ENCODE measurements at places on chromosomes 2 and 18.
A peak's percentile ranks its signal among the peaks of the same experiment; 100 is the strongest.

- no peak for ATAC-seq
- no peak overlapping the region for H3K27ac ChIP-seq
- H3K36me3 ChIP-seq, result no peaks in the 10 kb centered on the region
- H3K27me3 ChIP-seq, result peaks cover 32% of the 10 kb centered on the region
- peaks cover 8% of the 10 kb centered on the region for H3K4me1 ChIP-seq
Observed at GRCh38 chr2:75600461-75601011, 39.8 kb upstream of the EVA1A start.

- no peaks in the 10 kb centered on the region for H3K4me1 ChIP-seq
- peaks cover 20% of the 10 kb centered on the region for H3K27me3 ChIP-seq
- ATAC-seq, result no peak
- no peak overlapping the region for H3K27ac ChIP-seq
- no peaks in the 10 kb centered on the region for H3K36me3 ChIP-seq
- no peak overlapping the region for H3K4me3 ChIP-seq
Observed at GRCh38 chr2:119694470-119694844, 15.5 kb downstream of the TMEM177 start.

DNA sequence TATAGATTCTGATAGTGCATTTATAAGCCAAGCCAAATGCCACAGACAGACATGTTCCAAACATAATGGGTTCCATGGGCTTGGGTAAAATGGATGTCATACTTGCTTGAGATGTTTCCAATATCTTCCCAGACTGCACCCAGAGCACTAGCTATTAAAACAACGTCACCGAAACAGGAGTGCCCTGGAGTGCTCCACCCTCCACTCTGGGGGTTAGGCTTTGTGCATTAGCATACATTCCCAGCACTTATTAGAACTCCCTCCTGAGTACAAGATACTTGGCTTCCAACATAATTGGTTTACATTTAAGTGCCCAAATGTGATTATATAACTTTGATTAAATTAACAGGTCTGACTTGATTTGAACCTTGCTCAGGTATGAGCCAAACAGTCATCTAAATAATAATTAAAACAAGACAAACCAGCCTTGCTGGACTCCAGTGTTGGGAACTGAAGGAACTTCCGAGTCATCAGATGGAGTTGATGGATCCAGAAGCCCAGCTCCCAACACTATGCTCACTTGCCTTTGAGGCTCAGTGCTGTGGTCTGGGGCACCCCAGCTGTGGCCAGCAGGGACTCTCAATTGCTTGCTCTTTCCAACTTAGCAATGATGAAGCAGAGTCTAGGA lies 60.5 kb upstream of the LGALSL start:
- H3K36me3 ChIP-seq, result peaks cover 25% of the 10 kb centered on the region
- no peaks in the 10 kb centered on the region for H3K27me3 ChIP-seq
- ATAC-seq, result no peak
- H3K27ac ChIP-seq, result no peak overlapping the region
- H3K4me3 ChIP-seq, result no peak overlapping the region

DNA sequence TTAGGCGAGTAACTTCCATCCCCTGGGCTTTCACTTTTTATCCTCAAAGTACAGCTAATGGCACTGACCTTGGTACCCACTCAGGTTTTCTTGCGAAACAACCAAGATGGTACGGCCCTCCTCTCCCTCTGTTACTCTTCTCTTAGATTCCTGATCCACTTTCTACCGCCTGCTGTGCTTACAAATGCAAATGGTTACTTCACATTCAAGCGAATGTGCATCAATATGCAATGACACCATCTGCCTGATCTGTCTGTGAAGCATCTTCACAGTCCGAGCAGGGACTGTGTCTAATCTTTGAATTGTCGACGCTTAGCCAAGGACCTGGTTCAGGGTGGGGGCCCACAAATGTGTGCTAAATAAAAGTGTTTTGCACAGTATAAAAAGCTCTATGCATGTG lies 112.2 kb downstream of the TRIB2 start:
- no peak for ATAC-seq
- peaks cover 4% of the 10 kb centered on the region for H3K27me3 ChIP-seq
- H3K27ac ChIP-seq, result no peak overlapping the region
- no peaks in the 10 kb centered on the region for H3K4me1 ChIP-seq

DNA sequence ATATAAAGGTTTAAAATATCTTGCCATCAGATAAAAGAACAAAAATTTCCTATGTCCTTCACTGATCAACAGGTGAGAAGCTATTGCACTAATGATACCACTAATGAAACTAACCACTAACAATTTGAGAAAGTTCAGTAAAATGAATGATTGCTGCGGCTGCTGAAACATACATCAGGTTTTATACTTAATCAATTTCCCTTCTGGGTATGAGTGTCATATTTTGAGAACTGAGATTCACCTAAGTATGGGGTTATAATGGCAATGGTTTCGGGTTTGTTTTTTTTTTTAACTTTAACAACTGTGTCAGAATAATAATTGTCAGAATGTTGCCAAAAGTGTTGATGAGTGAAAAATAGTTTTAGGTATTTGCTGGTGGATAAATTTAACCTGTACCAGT lies 151.3 kb upstream of the SLC39A10 start:
- peak; percentile 57 for ATAC-seq
- H3K36me3 ChIP-seq, result peaks cover 7% of the 10 kb centered on the region
- no peaks in the 10 kb centered on the region for H3K27me3 ChIP-seq
- peaks cover 14% of the 10 kb centered on the region for H3K4me1 ChIP-seq
- peak overlapping the region; percentile 29 for H3K27ac ChIP-seq
- no peak overlapping the region for H3K4me3 ChIP-seq

- peaks cover 80% of the 10 kb centered on the region for H3K4me1 ChIP-seq
- peaks cover 48% of the 10 kb centered on the region for H3K36me3 ChIP-seq
- no peaks in the 10 kb centered on the region for H3K27me3 ChIP-seq
- no peak for ATAC-seq
Observed at GRCh38 chr18:44696892-44697291, 16.2 kb downstream of the SETBP1 start.

- no peak overlapping the region for H3K4me3 ChIP-seq
- no peak overlapping the region for H3K27ac ChIP-seq
- ATAC-seq, result no peak
- no peaks in the 10 kb centered on the region for H3K36me3 ChIP-seq
- peaks cover 20% of the 10 kb centered on the region for H3K27me3 ChIP-seq
Observed at GRCh38 chr18:8359076-8359475, 250.2 kb upstream of the RAB12 start.

Data from stimulated activated memory B cell treated with anti-CD40 and anti-IgM and Interleukin-4, amounts not matched to agents 10 μg/mL and 1 μg/mL and 100 μg/mL, for 72 hours (primary cell).